ENCODE measurements at places on chromosomes 5 and 9.

DNA sequence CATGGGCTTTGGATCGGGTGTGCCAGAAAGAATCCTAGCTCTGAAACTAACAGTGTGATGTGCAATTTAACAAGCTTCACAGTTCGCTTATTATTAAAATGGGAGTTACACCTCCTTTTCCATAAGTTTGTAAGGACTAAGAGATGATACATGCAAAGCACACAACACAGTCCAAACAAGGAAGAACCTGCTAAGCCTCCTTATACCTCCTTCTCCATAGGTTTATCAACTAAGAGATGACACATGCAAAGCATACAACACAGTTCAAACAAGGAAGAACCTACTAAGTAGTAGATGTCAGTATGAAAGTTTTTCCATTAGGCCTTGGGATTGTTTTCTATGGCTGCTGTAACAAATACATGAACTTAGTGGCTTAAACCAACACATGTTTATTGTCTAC, 215.9 kb downstream of the DCP2 start:
- DNase-seq: no peak

GRCh38 chr5:590346-590745, 21.8 kb upstream of the CEP72 start:
- DNase-seq: no peak

GRCh38 chr9:5843794-5844471, 11.0 kb upstream of the ERMP1 start:
- no peak for DNase-seq

GRCh38 chr9:111036429-111036789, 1.9 kb downstream of the LPAR1 start:
- peak; percentile 65 for DNase-seq

- no peak for DNase-seq
Measured at GRCh38 chr5:93343570-93343969, 237.4 kb downstream of the NR2F1-AS1 start.
